ENCODE measurements at places on chromosomes 1 and 21.

DNA sequence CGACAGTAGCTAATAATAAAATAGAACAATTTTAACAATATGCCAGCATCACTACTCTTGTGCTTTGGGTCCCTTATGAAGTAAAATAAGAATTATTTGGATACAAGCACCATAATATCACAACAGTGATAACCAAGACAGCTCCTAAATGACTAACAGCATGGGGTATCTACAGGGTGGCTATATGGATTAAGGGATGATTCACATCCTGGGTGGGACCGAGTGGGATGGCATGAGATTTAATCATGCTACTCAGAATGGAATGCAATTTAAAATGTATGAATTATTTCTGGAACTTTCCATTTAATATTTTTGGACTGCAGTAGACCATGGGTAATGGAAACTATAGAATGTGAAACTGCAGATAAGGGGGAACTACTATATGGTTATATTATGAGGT lies 28.1 kb upstream of the B3GALNT2 start:
- H3K36me3 ChIP-seq, result no peaks in the 10 kb centered on the region
- H3K27me3 ChIP-seq, result no peaks in the 10 kb centered on the region
- no peak for DNase-seq
- H3K4me3 ChIP-seq, result no peak overlapping the region

DNA sequence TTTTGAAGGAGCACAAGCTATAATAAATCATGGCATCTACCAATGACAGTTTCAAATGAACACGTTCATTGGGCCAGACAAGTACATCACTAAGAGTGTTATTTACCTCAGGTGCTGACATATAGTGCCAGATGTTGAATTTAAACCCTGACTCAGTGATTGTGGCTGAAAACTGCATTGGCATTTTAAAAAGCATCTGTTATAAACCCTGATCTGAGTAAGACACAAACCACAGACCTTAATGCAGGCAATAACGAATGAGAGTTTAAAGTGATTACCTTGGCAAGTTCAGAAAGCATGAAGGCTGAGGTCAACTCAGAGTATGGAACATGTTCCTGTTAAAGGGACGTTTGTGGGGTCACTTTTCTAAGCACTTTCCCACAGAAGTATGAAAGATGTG lies 865.1 kb upstream of the TMPRSS15 start:
- H3K27ac ChIP-seq, result no peak overlapping the region
- H3K27me3 ChIP-seq, result peaks cover 23% of the 10 kb centered on the region
- H3K36me3 ChIP-seq, result no peaks in the 10 kb centered on the region
- H3K4me3 ChIP-seq, result no peak overlapping the region
- H3K4me1 ChIP-seq, result peaks cover 9% of the 10 kb centered on the region
- DNase-seq, result no peak

GRCh38 chr1:152880907-152881306 lies 2.8 kb downstream of the SMCP start:
- no peaks in the 10 kb centered on the region for H3K4me1 ChIP-seq
- H3K27me3 ChIP-seq, result no peaks in the 10 kb centered on the region
- DNase-seq, result no peak
- H3K36me3 ChIP-seq, result no peaks in the 10 kb centered on the region
- no peak overlapping the region for H3K27ac ChIP-seq
- no peak overlapping the region for H3K4me3 ChIP-seq

GRCh38 chr1:185974367-185975170 lies 240.4 kb downstream of the HMCN1 start:
- H3K27me3 ChIP-seq, result no peaks in the 10 kb centered on the region
- no peak overlapping the region for H3K27ac ChIP-seq
- DNase-seq, result no peak
- H3K4me3 ChIP-seq, result no peak overlapping the region
- H3K4me1 ChIP-seq, result no peaks in the 10 kb centered on the region
- H3K36me3 ChIP-seq, result peaks cover 13% of the 10 kb centered on the region

GRCh38 chr1:85583611-85584263 lies 3.2 kb downstream of the CCN1 start:
- peaks cover 3% of the 10 kb centered on the region for H3K27me3 ChIP-seq
- DNase-seq, result no peak
- H3K27ac ChIP-seq, result peak overlapping the region; percentile 93
- peak overlapping the region; percentile 30 for H3K4me3 ChIP-seq
- peaks cover 21% of the 10 kb centered on the region for H3K36me3 ChIP-seq
- H3K4me1 ChIP-seq, result peaks cover 51% of the 10 kb centered on the region

GRCh38 chr21:38310646-38311485 lies 54.1 kb downstream of the KCNJ15 start:
- no peak overlapping the region for H3K4me3 ChIP-seq
- H3K27me3 ChIP-seq, result no peaks in the 10 kb centered on the region
- no peaks in the 10 kb centered on the region for H3K36me3 ChIP-seq
- H3K27ac ChIP-seq, result no peak overlapping the region
- peaks cover 16% of the 10 kb centered on the region for H3K4me1 ChIP-seq

DNA sequence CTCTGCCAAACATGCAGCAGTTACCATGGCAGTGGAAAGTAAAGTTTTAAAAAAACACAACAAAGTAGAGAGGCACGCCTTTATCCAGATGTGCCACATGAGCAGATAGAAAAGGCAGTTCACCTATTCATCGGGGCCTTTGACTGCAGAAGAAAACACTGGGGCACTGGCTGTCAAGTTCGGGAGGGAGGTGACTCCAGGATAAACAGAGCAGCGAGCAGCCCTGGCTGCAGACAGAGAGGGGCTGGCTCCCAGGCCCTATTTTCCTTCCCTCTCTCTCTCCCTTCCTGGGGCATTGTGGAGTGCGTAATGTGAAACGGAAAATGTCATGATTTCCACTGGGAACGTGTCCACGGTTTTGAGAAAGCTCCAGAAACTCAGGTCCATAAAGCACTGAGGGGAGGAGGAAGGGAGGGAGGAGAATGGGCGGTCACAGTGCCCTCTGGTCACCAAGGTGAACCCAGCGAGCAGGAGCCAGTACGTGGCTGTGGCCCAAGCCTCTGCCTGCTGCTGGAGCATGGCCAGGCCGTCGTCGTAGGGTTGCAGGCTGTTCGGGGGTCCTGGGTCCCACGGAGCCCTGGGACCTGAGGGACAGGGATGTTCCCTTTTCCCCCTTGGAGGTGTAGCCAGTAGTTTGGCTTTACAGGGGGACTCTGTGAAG lies 114.7 kb upstream of the IRF2BP2 start:
- peak overlapping the region; percentile 99 for H3K27ac ChIP-seq
- peak overlapping the region; percentile 16 for H3K4me3 ChIP-seq
- H3K36me3 ChIP-seq, result no peaks in the 10 kb centered on the region
- no peaks in the 10 kb centered on the region for H3K27me3 ChIP-seq

GRCh38 chr1:239956263-239956662 lies 135.4 kb upstream of the FMN2 start:
- no peak overlapping the region for H3K4me3 ChIP-seq
- H3K36me3 ChIP-seq, result no peaks in the 10 kb centered on the region
- no peaks in the 10 kb centered on the region for H3K4me1 ChIP-seq
- no peak overlapping the region for H3K27ac ChIP-seq
- DNase-seq, result no peak

GRCh38 chr1:23524716-23525401 lies 6.2 kb downstream of the E2F2 start:
- no peaks in the 10 kb centered on the region for H3K27me3 ChIP-seq
- no peak for DNase-seq
- H3K4me3 ChIP-seq, result no peak overlapping the region
- peaks cover 4% of the 10 kb centered on the region for H3K36me3 ChIP-seq

- H3K4me3 ChIP-seq, result no peak overlapping the region
- no peaks in the 10 kb centered on the region for H3K4me1 ChIP-seq
- peaks cover 42% of the 10 kb centered on the region for H3K27me3 ChIP-seq
- H3K27ac ChIP-seq, result no peak overlapping the region
- DNase-seq, result no peak
Observed at GRCh38 chr21:45698493-45699184, 55.1 kb downstream of the PCBP3 start.

GRCh38 chr1:11653861-11654136 lies 430 bp downstream of the FBXO2 start:
- H3K36me3 ChIP-seq, result peaks cover 1% of the 10 kb centered on the region
- no peak for DNase-seq
- peak overlapping the region; percentile 60 for H3K4me3 ChIP-seq
- peaks cover 40% of the 10 kb centered on the region for H3K27me3 ChIP-seq
- H3K4me1 ChIP-seq, result peaks cover 15% of the 10 kb centered on the region

GRCh38 chr1:59695252-59695651 lies 119.5 kb upstream of the HOOK1 start:
- H3K27ac ChIP-seq, result no peak overlapping the region
- no peaks in the 10 kb centered on the region for H3K27me3 ChIP-seq
- H3K4me3 ChIP-seq, result no peak overlapping the region
- no peak for DNase-seq

GRCh38 chr1:201250326-201251011 lies 32.8 kb upstream of the PKP1 start:
- H3K4me3 ChIP-seq, result no peak overlapping the region
- no peak overlapping the region for H3K27ac ChIP-seq
- H3K36me3 ChIP-seq, result no peaks in the 10 kb centered on the region
- H3K4me1 ChIP-seq, result peaks cover under 1% of the 10 kb centered on the region
- peaks cover 7% of the 10 kb centered on the region for H3K27me3 ChIP-seq
- peak; percentile 36 for DNase-seq

GRCh38 chr1:206784471-206784903 lies 12.2 kb upstream of the IL10 start:
- H3K36me3 ChIP-seq, result no peaks in the 10 kb centered on the region
- H3K4me1 ChIP-seq, result no peaks in the 10 kb centered on the region
- H3K27ac ChIP-seq, result no peak overlapping the region
- DNase-seq, result no peak
- H3K4me3 ChIP-seq, result no peak overlapping the region
- H3K27me3 ChIP-seq, result peaks cover 10% of the 10 kb centered on the region

DNA sequence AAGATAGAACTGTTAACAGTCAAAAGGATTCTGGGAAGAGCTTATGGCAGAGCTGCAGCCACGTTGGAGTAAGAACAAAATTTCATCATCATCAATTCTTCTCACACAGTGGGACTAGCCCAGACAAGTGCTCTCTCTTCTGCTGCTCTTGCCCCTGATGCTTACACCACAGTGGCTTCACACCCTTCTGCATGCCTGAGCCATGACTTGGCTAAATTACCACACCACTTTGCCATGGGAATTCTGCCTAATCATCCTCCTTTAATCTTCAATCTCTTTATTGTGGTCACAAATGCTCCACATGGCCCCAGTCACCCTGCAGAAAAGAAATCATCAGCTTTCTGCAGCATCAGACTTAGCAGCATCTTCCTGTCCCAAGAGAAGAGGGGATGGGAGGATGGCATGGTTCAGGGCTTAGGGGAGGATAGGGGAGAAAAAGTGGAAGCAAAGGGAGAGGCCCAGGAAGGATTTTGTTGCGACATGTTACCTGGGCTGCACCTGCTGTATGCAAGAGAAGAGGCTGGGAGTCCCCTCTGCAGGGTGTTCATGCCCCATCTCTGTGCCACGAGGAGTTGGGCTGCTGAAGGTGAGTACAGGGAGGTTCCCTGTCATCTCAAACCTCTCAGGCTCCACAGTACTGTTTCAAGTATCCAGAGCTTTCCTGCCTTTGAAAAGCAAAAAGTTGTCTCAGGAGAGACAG lies 9.0 kb upstream of the RPTN start:
- H3K36me3 ChIP-seq, result no peaks in the 10 kb centered on the region
- no peak overlapping the region for H3K27ac ChIP-seq
- no peaks in the 10 kb centered on the region for H3K4me1 ChIP-seq

DNA sequence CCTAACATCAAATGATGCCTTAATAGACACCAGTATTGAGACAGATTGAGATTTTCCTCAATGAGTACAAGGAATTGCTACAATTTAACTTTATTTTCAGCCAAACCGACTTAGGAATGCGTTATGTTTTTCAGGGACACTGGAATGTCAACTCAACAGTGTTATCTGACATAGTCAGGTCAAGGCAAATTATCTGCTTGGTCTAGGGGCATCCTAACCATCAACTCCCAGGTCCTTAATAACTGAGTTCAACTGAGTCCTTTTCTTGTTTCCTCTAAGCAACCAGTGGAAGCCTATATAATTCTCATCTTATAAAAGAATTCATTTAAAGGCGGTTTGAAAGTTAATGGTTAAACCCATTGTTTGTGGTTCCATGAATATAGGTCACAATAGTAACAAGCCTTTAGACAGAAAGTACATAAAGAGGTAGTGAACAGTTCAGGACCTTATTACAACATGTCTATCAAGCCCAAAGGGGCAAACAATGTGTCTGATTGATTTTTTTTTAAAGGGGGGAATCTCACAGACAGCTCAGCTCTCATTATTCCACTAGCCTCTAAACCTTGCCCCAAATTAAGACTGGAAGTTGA lies 32.3 kb upstream of the NR5A2 start:
- no peak overlapping the region for H3K27ac ChIP-seq
- no peak for DNase-seq
- H3K36me3 ChIP-seq, result no peaks in the 10 kb centered on the region
- no peak overlapping the region for H3K4me3 ChIP-seq
- no peaks in the 10 kb centered on the region for H3K4me1 ChIP-seq

DNA sequence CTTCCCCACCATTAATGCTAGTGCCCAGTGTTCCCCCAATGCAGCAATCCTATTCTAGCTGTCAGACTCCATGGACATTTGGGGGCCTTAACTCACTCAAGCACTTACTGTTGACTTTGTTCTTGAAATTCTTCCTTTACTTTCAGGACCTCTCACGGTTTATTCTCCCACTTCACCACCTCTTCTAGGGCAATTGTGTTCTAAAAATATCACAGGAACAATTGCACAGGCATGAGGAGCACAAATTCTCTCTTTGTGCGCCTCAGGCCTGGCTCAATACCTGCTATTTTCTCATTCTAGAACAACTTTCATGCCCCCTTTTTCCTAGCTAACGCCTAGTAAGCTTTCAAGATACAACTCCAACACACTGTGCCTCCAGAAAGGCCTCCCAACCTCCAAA lies 7.3 kb downstream of the MAB21L3 start:
- peaks cover under 1% of the 10 kb centered on the region for H3K4me1 ChIP-seq
- H3K4me3 ChIP-seq, result no peak overlapping the region
- H3K27ac ChIP-seq, result no peak overlapping the region
- DNase-seq, result no peak
- H3K36me3 ChIP-seq, result no peaks in the 10 kb centered on the region
